ENCODE measurements at places on chromosomes 5 and 9.
A peak's percentile ranks its signal among the peaks of the same experiment; 100 is the strongest.

GRCh38 chr5:56829137-56829908 is 14.0 kb downstream of the MAP3K1 start:
- peak; percentile 66 for DNase-seq

GRCh38 chr9:86200599-86201162 is 58.8 kb downstream of the C9orf153 start:
- peak; percentile 14 for DNase-seq

- DNase-seq, result no peak
These were observed 3.6 kb downstream of the OR13C8 start for GRCh38 chr9:104572612-104573011.

DNA sequence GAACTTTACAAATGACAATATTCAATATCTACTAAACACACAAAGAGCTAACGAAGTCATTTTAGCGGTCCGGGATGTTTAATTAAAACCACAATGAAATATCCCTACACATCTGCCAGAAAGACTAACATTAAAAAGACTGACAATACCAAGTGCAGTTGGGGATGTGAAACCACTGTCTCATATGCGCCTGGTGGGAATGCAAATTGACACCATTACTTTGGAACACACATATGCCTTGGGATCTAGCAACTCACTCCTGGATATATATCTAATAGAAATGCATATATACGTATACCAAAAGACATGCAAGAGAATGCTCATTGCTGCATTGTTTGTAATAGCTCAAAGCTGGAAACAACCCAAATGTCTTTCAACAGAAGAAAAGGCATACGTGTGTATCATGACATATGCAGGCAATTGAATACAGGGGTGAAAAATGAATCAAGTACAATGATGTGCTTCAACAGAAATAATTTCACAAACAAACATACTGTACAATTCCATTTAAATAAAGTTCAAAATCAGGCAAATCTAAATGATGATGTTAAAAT is 153.3 kb downstream of the CARTPT start:
- DNase-seq, result no peak

GRCh38 chr5:142184988-142185387 is 76.4 kb downstream of the NDFIP1 start:
- no peak for DNase-seq

Measured in CD4-positive, alpha-beta T cell treated with Interleukin-12 subunit alpha and Interleukin-12 subunit beta, for 1 hour (primary cell).